Lower lobe of right lung (tissue), 2 donors: ENCODE measurements at places on chromosomes 2 and 18.
A peak's percentile ranks its signal among the peaks of the same experiment; 100 is the strongest.

GRCh38 chr18:58800582-58800981 is 64.1 kb upstream of the ZNF532 start:
- no peak for DNase-seq

DNA sequence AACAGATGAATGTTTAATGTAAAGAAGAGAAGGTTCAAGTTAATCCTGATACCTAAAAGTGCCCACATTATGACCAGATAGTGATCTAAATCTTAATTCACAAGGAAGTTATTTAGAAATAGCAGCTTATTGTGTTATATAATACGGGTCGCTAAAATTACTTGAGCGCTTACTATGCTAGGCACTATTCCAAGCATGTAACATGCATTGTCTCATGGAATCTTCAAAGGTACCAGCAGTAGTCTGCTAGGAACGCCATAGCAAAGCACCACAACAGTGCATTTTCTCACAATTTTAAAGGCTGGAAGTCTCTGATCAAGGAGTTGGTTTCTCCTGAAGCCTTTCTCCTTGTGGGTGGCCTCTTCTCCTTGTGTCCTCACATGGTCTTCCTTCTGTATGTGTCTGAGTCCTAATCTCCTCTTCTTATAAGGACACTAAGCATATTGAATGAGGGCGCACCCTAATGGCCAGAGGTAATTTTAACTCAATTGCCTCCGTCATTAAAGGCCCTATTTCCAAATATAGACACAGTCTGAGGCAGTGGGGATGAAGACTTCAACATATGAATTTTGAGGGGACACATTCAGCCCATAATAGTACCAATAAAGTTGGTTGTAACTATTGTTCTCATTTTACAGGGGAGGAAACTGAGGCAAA is 118.4 kb downstream of the LRRC30 start:
- no peak for DNase-seq

DNA sequence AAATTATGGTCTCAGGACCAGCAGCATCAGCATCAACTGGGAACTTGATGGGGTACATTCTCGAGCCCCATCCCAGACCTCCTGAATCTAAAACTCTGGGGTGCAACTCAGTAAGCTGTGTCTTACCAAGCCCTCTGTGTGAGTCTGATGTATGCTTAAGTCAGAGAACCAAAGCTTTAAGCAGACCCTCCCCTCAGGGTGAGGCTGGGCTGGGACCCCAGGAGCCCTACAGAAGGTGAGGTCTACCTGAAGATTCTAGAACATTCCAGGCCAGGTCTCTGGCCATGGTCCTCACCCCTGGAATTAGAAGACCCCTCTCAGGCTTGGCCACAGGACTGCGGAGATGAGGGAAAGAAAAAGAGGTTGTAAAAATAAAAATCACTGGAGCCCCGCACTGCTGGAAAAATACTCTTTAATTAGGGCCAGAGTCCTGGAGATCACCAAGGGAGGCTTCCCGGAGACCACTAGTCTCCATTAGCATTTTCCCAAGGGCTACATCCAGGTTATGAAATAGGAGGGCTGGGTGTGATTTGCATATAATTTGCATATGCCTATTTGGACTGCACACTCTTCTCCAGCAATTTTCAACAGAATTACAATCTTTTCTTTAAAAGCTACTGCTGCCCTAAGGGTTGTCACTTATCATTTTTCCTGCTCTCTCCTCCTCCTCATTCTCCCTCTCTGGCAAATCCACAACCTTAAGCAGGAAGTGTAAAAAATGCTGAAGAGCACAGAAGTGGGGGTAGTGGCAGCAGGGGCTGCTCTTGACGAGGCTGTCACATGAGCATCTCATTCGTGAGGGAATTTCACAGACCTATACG is 100.2 kb downstream of the ZBTB7C start:
- no peak for DNase-seq

- no peak for DNase-seq
These were observed 137.8 kb upstream of the KLHL29 start for GRCh38 chr2:23246992-23247683.

DNA sequence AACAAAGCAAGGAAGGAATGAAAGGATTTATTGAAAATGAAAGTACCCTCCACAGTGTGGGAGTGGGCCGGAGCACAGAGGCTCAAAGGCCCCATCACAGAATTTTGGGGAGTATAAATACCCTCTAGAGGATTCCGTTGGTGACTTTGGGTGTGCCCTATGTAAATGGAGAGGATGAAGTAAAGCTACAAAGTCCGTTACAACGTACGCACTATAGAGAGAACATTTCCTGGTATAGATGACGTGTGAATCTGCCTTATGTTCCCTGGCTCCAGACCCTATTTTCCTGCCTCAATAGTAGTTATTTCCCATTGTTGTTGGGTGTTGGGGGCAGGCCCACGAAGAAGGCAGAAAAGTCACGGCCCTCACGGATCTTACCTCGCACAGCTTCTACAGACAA is 65.3 kb downstream of the GALR1 start:
- DNase-seq: no peak

DNA sequence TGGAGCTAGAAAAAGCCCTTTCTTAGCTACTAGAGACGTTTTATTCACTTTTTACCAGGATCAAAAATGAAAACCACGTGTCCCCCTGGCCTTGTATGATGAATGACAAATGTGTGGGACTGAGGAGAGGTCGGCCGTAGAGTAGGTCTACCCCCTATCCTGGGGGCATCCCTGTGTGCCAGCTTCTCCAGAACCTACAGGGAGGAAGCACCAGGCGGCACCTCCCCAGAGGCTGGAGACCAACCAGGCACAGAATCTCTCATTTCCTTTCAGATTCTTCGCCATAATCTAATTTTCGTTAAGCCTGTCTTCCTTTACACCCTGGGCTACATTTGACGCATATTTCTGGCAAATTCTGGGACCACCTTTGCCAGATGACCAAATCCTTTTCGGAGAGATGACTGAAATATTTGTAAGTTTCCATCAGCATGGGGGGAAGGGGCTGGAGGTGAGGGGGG is 15.9 kb downstream of the TWIST2 start:
- no peak for DNase-seq

DNA sequence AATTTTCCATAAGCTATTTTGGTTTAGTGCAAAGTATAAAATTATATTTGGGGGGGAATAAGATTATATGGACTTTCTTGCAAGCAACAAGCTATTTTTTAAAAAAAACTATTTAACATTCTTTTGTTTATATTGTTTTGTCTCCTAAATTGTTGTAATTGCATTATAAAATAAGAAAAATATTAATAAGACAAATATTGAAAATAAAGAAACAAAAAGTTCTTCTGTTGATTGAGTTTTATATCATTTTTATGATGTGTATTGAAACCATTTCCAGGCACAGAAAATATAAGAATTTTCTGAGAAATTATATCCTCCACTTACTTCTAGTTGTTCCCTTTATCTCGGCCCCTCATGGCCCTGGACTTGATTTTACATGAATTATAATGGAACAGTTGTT is 3.7 kb downstream of the CCL20 start:
- DNase-seq: no peak

GRCh38 chr18:36179562-36180355 is 7.5 kb upstream of the MOCOS start:
- DNase-seq: peak; percentile 77

DNA sequence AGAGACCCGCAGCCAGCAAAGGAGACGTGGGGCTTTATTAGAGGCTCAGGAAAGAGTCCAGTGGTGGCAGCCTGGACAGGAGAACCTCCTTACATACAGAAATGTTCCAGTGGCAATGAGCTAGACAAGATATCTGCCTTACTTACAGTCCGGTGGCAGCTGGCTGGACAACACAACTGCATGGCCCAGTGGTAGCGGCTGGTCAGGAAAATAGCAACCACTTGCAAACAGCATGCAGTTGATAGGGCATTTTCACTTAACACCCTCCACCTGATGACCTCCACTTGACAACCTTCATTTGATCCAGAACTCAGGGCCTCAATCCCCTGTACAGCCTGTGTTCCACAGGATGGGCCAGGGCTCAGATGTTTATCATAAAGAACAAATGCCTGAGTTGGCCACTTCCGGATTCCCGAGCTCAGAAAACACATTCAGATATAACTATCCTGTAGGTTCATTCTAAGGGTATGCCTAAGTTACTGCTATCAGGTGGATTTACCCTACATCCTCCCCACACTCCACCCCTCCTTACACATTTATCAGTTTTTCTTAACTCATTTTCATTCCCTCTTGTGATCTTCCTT is 63.3 kb upstream of the ITPRID2 start:
- DNase-seq: no peak

DNA sequence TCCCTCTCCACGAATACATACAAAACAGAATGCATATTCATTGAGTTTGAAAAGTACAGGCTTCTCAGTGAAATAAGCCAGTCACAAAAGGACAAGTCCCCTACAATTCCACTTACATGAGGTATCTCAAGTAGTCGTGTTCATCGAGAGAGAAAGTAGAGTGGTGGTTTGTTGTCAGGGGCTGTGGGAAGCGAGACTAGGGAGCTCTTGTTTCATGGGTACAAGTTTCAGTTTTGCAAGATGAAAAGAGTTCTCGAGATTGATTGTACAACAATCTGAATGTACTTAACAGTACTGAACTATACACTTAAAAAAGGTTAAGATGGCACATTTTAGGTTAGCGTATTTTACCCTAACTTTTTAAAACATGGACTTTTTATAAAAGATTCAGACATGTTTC is 71.5 kb upstream of the TTC39C start:
- DNase-seq: no peak

GRCh38 chr2:38432820-38433606 is 55.9 kb upstream of the ATL2 start:
- DNase-seq: no peak

DNA sequence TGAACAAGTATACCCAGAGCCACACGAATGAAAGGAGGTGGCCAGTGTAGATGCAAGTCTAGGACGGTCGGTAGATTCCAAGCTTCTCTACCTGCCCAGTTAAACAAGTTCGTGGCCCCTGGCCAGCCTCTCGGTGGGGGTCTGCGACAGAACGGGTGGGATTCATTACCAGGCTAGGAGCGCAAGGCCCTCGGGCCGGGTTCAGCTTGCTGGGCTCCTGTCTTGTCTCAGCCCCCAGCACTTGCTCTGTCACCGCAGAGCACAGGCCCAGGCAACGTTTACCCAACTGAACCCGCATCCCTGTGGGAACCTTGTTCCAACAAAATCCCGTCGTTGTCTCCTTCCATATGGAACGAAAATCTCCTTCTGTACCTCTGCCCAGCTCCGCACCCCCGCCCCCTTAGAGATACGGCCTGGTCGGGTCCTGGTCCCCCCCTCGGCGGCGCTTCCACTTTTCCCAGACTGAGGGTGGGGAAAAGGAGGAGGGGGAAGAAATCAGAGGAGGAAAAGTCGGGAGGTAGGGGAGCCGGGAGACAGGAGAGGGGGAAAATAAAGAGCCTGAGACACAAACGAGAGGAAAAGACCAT is 1.9 kb upstream of the EMX1 start:
- DNase-seq: no peak

DNA sequence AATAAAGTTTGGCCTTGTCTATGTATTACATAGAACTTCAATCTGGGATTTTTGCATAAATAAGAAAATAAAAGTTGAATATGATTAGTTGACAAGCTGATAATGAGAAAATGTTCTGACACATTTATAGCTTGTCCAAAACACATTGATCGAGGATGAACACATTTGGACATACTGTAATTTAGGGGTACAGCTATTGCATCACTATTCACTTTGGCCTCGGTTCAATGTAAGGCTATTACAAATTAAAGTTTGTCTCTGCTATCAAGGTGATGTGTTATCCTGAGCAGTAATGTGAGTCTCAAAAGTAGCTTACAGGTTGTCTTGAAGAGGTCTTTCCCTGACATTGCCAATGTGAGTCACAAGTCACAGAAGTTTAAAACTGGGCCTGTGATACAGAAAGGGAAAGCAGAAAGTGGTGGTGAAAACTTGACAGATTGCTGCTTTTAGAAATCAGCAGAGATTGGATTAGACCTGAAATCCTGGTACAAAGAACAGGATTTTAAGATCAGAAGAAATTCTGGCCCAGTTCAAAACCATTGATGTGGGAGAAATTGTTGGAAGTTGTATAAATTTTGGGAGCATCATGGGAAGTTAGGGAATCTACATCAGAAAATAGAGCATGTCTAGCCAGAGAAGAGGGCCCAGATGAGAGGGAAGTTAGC is 674.1 kb downstream of the NYAP2 start:
- no peak for DNase-seq

DNA sequence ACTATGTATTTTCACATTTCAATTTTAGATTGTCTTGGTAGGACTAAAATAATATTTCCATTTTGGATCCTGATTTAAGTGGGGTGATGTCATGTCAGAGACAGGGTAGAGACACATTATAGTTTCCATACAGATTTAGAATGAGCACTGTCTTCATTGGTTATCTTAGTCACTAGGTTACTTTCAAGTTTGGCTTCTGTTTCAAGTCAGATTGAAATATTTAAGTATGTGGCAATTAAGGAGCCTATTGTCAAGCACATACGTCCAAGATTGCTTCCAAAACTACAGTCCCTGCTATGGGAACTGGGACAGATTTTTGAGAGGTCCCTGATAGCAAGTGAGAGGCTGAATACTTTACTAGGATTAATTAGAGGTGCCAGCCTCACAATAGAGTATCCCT is 89.2 kb upstream of the FAM117B start:
- no peak for DNase-seq

GRCh38 chr2:165815299-165816141 is 21.5 kb upstream of the GALNT3 start:
- DNase-seq: no peak

GRCh38 chr2:104976603-104977120 is 61.2 kb upstream of the MRPS9 start:
- DNase-seq: no peak

DNA sequence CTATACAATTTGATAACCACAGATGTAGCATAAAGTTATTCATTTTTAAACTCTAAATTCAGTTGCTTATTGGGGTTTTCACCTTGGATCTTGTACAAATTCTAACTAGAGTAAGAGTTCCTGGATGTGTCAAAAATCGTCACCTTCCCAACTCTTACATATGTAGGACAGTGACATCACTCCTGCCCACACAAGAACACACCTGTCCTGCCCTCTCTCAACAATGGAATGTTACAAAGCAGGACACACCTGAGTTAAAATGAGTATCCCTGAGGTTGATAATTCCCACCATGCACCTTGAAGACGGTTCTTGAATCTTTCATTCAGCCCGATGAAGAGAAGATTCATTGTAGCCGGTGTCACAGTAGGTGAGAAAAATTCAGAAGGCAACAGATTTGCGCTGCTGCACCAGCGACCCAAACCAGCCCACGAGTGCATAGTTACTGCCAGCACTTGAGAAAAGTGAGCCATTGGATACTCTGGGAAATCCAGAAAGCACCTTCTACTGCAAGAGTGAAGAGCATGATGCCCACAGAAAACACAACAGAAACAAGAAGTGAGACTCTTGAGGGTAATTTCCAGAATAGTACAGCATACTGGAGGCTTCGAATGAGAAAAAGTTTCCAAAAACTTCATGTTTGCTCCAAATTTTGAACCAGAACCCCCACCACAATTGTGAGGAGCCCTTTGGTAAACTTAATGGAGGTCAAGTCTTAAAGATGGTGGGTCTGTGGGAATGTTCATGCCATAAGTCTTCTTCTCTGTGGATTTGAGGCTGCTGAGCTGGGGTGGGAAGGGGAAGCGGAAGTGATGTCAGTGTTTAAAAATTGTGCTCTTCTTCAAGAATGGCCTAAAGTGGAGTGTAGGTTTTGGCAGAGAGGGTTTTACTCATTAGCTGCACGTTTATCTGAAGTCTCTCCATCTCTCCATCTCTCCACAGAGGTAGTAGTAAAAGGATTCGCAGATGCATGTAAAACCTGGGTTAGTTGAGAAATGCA is 34.7 kb upstream of the ADAM23 start:
- no peak for DNase-seq

- DNase-seq: no peak
These were observed 167.4 kb downstream of the THSD7B start for GRCh38 chr2:136932700-136933099.

- no peak for DNase-seq
These were observed 80.0 kb downstream of the EXOC6B start for GRCh38 chr2:72745679-72746368.

GRCh38 chr2:189144700-189145211 is 34.8 kb downstream of the COL5A2 start:
- DNase-seq: no peak
